ENCODE measurements at places on chromosomes 4 and X.

DNA sequence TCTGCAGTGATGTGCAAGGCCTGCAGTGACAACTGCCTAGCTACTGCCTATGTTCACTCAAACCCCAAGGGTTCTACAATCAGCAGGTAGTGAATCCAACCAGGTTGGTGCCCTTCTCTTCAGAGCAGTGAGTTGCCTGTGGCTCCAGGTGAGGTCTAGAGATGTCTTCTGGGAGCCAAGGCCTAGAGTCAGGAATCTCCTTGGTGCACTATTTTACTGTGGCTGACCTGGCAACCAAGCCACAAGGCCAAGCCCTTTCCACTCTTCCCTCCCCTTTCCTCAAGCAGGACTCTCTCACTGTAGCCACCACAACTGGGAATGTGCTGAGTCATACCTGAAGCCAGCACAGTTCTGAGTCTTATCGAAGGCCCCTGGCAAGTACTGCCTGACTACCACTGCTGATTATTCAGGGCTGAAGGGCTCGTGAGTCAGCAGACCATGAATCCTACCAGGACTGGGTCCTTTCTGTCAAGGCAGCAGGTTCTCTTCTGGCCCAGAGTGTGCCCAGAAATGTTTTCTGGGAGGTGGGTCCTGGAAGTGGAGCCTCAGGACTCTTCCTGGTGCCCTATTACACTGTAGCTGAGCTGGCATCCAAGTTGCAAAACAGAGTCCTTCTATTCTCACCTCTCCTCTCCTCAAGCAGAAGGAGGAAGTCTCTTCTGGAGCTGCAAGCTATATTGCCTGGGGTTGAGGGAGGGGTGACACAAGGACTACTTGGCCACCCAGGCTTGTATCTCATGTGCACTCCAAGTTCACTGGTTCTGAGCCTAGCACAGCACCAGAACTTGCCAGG lies 111.6 kb downstream of the BTC start:
- no peak for DNase-seq

GRCh38 chr4:113869743-113870375 lies 108.3 kb upstream of the CAMK2D start:
- no peak for DNase-seq

DNA sequence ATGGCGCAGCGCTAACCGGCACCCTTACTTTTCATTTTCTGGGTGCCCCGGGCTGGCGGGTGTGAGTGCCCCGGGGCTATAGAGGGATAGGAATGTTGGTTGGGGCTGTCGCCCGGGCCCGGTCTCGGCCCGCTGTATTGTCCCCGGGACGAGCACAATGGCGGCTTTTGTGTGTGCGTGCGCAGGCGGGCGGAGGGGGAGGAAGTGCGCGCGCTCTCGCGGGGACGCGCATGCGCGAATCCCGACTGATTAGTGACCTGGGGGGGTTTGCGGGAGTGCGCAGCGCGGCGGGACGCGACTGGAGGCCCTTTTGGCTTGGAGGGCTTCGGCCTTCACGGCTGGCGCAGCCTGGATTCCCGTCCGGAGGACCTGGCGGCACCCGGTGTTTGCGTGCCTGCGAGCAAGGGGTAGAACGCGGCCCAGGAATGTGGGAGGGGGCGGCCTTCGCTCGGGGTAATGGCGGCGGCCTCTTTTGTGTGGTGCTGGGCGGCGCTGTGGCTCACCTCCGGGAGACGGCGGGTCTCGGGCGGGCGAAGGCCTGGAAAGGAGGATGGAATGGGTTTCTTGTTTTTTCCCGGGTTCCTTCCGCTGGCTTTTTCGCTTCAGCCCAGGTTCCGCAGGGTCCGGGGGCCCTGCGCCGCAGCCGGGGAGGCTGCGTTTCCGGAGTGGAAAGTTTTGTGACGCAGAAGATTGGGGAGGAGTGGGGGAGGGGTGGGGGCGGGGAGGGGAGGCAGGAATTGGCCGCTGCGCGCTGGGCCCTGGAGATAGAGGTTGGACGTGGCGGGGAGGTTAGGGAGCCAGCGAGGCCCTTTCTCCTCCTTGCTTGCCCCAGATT lies 618 bp downstream of the DDX3X start:
- DNase-seq, result peak; percentile 95

GRCh38 chr4:11106190-11106589 lies 322.5 kb downstream of the HS3ST1 start:
- DNase-seq, result no peak

DNA sequence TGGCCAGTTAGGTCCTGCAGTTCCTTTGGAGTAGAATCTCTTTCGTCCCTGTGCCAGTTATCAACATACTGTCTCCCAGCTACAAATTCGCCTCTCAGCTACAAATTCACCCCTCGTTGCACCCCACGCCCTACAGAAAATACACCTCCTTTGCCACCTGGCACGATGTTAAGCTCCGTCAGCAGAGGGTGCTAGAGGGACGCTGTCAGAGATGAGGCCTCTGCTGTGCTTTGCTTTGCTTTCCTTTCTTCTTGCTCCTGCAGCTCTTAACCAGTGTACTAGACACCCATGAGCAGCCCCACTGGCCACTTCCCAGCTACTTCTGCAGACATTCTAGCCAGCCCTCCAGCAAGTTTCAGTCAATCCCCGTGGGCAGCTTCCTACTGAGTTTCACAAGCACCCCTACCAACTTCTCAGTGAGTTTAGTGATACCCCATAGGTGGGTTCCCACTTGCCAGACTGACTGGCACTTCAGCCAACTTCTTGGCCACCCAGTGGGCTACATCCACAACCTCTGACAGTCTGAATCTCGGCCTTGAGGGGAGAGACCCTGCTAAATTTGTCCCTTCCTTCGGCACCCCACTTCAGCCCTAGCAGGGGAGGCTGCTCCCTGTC lies 21.8 kb downstream of the HAUS3 start:
- DNase-seq, result peak; percentile 87

GRCh38 chr4:86401826-86402225 lies 42.0 kb upstream of the MAPK10 start:
- no peak for DNase-seq

DNA sequence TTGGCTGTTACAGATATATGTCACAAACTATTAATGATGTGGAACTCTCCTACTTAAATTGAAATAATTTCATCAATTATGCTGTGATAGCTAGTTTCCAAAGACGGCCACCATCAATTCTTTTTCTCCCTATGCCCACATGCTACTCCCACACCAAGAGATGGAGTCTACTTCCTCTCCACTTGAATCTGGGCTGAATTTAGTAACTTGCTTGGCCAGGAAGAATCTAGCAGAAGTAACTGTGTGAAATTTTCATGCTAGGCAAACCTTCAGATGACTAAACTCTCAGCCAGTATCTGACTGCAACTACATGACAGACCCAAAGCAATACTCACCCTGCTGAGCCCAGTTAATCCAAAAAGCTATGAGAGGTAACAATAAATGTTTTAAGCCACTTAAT lies 3.2 kb downstream of the SEPSECS start:
- DNase-seq, result no peak

GRCh38 chr4:44927399-44928380 lies 201.3 kb upstream of the GNPDA2 start:
- DNase-seq, result peak; percentile 83

DNA sequence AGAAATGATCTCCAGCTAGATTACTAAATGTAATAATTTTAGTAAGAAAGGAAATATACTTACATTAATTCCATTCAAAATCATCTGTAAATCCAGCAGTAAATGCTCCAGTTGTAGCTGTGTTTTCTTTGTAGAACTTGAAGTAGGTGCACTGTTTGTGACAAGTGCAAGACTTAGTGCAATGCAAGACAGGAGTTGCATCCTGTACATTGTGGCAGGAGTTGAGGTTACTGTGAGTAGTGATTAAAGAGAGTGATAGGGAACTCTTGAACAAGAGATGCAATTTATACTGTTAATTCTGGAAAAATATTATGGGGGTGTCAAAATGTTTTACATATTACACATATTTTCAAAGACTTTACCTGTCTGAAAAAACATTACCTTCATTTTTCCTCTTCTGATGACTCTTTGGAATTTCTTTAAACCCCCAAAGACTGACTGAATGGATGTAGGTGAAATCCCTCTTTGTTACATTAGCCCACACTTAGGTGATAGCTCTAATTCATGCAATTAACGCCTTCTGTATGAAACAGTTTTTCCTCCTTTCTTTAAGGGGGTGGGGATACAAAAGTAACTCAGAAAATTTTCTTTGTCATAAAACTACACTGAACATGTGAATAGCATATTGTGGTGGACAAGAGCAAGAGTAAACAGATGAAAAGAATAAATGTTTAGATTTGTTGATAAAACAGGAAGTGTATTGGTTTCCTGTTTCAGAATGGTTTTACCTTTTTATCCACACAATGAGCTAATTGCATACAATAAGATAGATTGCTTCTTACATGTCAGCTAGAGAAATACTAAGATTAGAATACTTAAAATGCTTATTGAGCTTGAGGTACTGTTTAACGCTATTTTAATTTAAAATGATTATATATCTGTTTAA lies at the start of gene IL2:
Gene IL2, minus strand, starts transcription at position 495 of the 886 bp plus-strand sequence. Its CDS starts 285 bp downstream, at position 210.
- DNase-seq, result no peak

GRCh38 chrX:12895866-12896265 lies 10.6 kb upstream of the TLR8 start:
- no peak for DNase-seq

DNA sequence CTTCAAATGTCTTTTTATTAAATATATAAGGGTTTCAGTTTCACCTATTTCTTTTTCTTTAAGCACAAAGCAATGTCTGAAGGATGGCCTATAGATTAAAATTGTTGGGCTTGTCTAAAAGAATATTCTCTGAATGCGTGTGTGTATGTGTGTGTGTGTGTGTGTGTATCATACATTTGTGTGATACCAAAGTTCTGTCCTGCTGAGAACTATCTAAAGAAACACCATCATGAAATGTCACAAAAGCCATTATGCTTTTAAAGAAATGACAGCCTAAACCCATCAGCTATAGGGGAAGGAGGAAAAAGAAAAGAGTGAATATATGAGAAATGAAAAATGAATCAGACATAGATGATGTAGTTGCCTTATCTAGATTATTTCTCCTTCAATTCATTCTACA lies 1501.5 kb upstream of the TENM3 start:
- no peak for DNase-seq

DNA sequence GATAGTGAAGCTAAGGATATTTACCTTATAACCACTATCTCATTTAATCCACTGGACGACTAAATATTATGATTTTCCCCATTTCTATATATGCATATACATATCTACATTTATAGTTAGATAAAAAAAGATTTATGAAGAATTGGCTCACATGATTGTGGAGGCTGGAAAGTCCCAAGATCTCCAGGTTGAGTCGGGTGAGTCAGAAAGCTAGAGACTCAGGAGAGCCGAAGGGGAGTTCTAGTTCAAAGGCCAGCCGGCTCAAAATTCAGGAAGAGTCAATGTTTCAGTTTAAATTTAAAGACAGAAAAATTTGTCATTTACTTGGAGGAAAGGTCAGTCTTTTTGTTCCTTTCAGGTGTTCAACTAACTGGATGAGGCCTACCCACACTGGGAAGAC lies 158.2 kb upstream of the CPEB2 start:
- no peak for DNase-seq

GRCh38 chrX:153443476-153444332 lies 2.2 kb downstream of the TREX2 start:
- no peak for DNase-seq

DNA sequence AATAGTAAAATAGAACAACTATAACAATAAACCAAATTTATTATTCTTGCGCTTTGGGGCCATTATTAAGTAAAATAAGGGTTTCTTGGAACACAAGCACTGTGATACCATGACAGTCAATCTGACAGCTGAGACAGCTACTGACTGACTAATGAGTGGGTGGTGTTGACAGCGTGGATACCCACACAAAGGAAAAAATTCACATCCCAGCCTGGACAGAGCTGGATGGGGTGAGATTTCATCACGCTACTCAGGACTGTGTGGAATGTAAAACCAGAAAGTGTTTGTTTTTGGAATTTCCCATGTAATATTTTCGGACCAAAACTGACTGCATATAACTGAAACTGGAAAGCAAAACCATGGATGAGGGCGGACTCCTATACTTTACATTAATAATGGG lies 48.8 kb downstream of the IGFBP7 start:
- DNase-seq, result no peak

DNA sequence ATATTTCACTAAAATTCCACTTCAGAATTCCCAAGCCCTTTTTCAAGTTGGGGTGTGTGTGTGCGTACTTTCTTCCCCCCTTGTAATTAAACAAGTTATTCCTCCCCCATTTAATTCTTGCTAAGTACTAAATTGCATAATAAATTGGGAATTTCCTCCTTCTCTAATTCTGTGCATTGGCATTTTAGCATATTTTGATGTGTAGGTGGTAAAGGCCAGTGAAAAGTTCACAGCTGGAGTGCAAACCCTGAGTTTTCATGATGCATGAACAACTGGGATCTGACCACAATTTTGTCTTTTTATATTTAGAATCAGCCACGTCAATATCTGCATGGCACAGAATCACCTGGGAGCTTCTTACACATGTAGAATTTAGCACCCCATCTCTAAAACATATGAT lies 18.5 kb downstream of the ANXA3 start:
- DNase-seq, result no peak

GRCh38 chrX:153871451-153871850 lies 14.5 kb downstream of the L1CAM start:
- DNase-seq, result peak; percentile 66

GRCh38 chr4:20028645-20029044 lies 223.1 kb upstream of the SLIT2 start:
- no peak for DNase-seq

DNA sequence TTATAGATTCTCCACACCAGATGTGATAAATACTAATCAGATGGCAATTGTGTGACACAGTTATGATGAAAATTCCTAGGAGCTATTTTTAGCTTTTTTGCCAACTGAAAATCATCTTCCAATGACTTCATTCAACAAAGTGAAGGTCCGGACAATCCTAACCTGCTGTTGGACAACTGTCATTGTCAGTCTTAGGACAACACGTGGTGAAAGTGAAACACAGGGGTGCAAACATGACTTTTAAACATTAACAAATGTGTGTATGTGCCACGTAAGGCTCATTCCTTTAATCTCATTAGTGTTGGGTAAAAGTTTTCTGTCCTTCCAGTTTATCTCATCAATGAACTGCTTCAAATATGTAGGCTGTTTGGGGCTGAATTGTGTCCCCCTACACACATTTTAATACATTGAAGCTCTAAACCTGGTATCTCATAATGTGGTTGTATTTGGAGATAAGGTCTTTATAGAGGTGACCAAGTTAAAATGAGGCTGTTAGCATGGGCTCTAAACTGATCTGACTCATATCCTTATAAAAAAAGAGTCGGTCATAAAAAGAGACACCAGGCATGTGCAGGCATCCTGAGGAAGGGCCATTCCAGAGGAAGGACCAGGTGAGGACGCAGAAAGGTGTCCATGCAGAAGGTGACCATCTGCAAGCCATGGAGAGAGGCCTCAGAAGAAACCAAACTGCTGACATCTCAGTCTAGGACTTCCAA lies 41.2 kb upstream of the SMAD1 start:
- no peak for DNase-seq

GRCh38 chr4:151049430-151049884 lies 34.4 kb upstream of the LRBA start:
- DNase-seq, result no peak

DNA sequence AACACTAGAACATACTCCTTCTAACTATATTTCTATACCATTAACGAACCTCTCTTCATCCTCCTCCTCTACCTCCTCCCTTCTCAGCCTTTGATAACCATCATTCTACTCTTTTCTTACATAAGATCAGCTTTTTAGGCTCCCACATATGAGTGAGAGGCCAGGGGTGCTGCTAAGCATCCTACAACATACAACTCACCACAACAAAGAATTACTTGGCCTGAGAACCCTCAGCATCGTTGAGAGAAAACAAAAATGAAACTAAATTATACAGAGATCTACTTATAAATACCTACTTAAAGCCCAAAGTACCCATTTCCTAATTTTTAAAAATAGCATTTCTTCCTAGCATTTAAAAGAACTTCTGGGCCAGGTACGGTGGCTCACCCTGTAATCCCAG lies 77.7 kb downstream of the CC2D2A start:
- no peak for DNase-seq

All from brain (organoid and tissue), 16 donors.